ENCODE measurements at places on chromosomes 4 and X. TPM values are rescaled to one million over a fixed set of nuclear protein-coding genes. Genes with fewer than 3 reads are reported as not detected.

Gene GDPD2
- not detected for total RNA-seq

Gene RAB9B
- total RNA-seq: 0.23 TPM

Gene FGD1
- total RNA-seq: 15.7 TPM

Gene NAP1L3
- 6.1 TPM for total RNA-seq

Gene TRMT10A
- 2.6 TPM for total RNA-seq

Gene ZNF157
- total RNA-seq: not detected

Gene KIT
- 1.2 TPM for total RNA-seq

Gene MAP3K15
- not detected for total RNA-seq

Gene UGT2B7
- total RNA-seq: not detected

Gene ARR3
- total RNA-seq: not detected

Gene MXRA5
- total RNA-seq: 0.94 TPM

Gene KLB
- total RNA-seq: not detected

Gene TCEAL2
- total RNA-seq: not detected

Gene C4orf17
- total RNA-seq: not detected

Gene PNMA3
- total RNA-seq: not detected

Gene TRPC5OS
- not detected for total RNA-seq

Gene SHROOM3
- total RNA-seq: 0.60 TPM

Gene RAB41
- not detected for total RNA-seq

Gene CACNA1F
- not detected for total RNA-seq

Gene ATP1B4
- not detected for total RNA-seq

Gene APLN
- 9.0 TPM for total RNA-seq

Gene MAGEA9B
- not detected for total RNA-seq

Gene VGLL1
- not detected for total RNA-seq

Gene OPN1LW
- total RNA-seq: not detected

Gene ATP7A
- total RNA-seq: 5.3 TPM

Gene COL4A6
- total RNA-seq: 1.3 TPM

Gene NUP62CL
- not detected for total RNA-seq

Gene AR
- 6.8 TPM for total RNA-seq

Gene IRF2
- total RNA-seq: 18.1 TPM

Gene PABPC1L2A
- total RNA-seq: not detected

Gene TBC1D19
- total RNA-seq: 24.3 TPM

Gene TLR1
- 1.9 TPM for total RNA-seq

Gene TMEM144
- 1.6 TPM for total RNA-seq

Gene NOX1
- 0.47 TPM for total RNA-seq

Gene LNX1
- 3.9 TPM for total RNA-seq

Gene GAGE1
- not detected for total RNA-seq

Gene GASK1B
- total RNA-seq: 104 TPM

Gene NDNF
- total RNA-seq: 1.1 TPM

Gene FAM53A
- total RNA-seq: 7.8 TPM

Gene NDST3
- total RNA-seq: not detected
